NCI-H524 (cell line): ENCODE measurements at places on chromosomes 16 and 17.

DNA sequence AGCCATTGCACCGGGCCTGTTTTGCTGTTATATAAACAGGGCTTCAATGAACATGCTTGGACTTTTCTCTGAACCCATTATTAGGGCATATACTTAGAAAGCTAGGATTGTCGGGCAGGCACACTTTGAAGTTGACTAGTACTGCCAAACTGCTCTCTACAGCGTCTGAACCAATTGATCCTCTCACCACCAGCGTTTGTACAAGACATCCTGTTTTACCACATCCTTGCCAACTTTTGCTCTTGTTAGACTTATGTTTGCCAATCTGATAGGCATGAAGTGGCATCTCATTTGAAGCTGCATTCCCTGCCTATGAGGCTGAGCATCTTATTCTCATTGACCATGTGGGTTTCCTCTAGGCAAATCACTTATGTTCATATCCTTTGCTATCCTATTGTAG lies 7.4 kb upstream of the PPP1R9B start:
- no peak for DNase-seq

DNA sequence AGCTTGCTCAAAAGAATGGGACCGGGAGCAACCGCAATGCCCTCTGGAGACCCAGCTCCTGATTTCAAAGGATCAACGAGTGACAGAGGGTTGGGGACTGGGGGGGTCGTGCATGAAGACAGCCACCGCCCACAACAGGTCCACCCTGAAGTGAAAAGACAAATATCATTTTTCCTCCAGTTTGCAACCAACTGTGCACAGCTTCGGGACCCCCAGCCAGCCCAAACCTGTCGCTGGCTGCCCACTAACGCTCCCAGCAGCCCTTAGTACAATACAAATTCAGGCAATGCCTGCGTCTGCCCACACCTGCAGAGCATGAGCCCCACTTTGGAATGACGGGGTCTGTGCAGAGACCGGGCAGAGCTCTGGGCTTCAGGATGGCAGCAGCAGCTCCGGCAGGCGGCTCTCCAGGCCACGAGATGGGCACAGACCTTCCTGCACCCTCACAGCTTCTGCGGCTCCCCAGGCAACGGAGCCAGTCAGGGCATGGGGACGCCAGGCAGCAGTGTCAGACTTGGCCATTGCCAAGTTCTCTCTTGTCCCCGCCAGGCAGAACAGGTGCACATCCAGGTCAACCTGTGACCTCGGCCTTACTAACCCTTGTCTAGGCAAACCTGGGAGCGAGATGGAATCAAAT lies 60.1 kb downstream of the TBC1D16 start:
- no peak for DNase-seq

GRCh38 chr17:1192911-1193699 lies 13.3 kb upstream of the ABR start:
- no peak for DNase-seq

DNA sequence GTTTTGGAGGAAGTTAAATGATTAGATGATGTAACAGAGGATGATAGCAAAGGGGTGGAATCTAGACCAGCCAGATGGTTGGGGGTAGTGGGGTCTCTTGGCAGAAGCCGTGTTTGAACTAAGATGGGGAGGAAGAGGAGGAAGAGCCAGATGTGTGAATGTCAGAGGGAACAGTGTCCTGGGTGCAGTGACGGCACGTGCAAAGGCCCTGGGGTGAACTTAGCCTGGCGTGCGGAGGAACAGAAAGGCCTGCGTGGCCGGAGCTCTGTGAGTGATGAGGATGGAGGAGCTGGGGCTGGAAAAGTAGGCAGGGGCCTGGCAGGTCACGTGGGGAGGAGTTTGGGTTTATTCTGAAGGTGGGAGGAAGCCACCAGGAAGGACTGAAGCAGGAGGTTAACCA lies 26.4 kb upstream of the RMI2 start:
- DNase-seq = no peak

GRCh38 chr16:1332618-1333148 lies 762 bp upstream of the BAIAP3 start:
- DNase-seq = no peak

DNA sequence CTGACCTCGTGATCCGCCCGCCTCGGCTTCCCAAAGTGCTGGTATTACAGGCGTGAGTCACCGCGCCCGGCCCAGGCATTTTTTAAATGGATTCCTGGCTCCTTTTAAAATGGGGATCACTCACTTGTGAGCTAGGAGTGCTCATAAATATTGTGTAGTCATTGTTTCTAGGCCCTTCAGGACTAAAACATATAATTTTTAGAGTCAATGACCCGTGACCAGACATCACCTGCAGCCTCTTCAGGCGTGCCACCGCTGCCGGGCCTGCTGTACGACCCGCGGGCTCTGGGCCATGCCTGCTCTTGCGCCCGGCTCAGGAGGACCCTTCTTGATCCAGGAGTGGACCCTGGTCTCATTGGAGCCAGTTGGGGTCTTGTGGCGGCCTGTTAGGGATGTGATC lies 30.8 kb downstream of the EFCAB5 start:
- no peak for DNase-seq

GRCh38 chr17:68656666-68657065 lies 55.5 kb upstream of the FAM20A start:
- no peak for DNase-seq

DNA sequence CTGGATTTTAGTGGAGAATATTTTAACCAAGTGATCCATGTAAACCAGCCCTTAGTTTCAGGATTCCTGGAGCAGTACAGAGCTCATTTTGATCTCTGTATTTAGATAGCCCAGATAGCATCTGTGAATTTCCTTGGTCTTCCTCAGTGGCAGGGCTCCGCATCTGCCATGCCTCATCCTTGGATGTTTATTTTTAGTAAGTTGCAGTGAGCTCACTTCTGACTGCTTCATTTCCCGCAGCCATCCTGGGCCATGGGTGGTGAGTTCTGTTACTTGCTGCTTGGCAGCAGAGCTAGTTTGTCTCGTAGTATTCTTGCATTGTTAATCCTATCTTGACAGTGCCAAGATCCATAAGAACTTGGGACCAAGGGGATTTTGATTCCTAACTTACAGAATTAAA lies 33.7 kb downstream of the IST1 start:
- no peak for DNase-seq

- peak; percentile 55 for DNase-seq
Measured at GRCh38 chr17:77948690-77949114, 9.8 kb upstream of the TNRC6C start.

DNA sequence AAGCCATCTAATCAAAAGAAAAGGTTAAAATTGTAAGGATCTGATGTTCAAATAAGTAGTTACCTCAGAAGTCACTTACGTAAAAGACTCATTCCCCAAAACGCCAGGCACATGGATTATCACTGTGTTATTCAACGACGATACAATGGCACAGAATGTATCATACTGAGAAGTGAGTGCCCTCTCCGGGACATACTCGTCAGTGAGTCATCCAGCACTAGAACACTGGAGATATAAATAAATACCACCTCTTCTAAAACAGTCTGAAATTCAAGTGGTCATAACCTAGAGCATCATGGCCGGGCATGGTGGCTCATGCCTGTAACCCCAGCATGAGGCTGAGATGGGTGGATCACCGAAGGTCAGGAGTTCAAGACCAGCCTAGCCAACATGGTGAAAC lies 24.9 kb downstream of the USP31 start:
- no peak for DNase-seq

- DNase-seq = no peak
Measured at GRCh38 chr16:49399594-49400364, 26.2 kb downstream of the C16orf78 start.

- peak; percentile 20 for DNase-seq
Measured at GRCh38 chr16:86777381-86777946, 199.1 kb downstream of the FOXL1 start.

DNA sequence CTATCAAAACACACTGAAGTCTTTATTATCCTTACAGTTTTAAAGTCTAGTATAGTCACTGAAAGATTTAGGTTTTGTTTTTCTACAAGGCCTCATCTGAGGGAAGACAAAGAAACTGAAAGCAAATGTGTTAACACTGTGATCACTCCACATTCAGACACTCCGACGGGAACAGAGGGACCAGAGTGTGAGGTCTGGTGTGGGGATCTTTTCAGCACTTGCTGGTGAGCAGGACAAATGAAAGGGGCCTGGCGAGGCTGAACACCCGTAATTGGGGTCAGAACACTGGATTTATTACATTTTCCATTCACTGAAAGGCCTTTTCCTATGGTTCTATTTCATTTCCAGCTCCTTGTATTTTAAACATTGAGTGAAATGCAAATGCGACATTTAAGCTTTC lies 910.5 kb downstream of the CDH11 start:
- DNase-seq = no peak

GRCh38 chr17:72349491-72349995 lies 228.7 kb downstream of the SOX9 start:
- DNase-seq = no peak

GRCh38 chr16:86926181-86927094 lies 348.1 kb downstream of the FOXL1 start:
- DNase-seq = no peak

- no peak for DNase-seq
Measured at GRCh38 chr17:82269882-82270500, 3.5 kb downstream of the CSNK1D start.

- DNase-seq = no peak
Measured at GRCh38 chr17:21365016-21365415, 11.1 kb upstream of the KCNJ12 start.

GRCh38 chr16:24943471-24943870 lies 71.7 kb downstream of the ARHGAP17 start:
- no peak for DNase-seq

- peak; percentile 85 for DNase-seq
Measured at GRCh38 chr17:48148854-48149786, 41.6 kb downstream of the SNX11 start.

DNA sequence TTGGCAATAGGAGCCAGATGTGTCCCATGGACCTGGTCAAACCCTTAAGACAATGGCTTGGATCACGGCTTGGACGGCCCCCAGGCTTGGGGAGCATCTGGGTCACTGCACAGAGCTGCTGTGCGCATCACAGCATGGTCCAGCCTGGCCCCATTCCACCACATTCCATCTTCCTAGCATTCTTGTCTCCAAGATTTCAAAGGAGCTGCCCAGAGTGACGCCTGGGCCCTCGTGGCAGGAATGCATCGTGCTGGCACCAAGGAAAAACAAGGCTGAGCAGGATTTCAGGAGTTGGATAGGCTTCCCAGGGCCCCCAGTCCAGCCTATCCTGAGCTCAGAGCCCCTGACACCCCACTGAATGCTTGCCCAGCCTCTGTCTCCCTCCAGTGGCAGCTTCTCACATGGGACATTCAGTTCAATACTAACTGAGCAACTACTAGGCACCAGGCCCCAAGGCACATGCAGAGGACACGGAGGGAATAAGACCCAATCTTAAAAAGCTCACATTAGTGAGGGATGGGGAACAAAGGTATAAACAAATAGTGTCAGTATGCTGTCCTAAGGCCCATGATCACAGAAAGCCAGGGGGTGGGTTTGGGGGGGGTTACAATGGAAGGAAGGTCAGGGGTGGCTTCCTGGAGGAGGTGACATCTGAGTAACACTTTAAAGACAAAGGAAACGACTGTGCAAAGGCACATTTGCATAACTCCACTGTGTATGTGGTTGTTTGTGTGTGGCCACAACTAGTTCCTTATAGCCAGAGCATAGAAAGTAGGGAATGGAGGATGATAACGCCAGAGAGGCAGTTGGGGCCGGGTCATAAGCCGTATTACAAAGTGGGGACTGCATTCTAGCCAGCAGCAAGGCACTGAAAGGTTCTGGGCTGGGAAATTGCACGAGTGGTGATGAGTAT lies 34.1 kb downstream of the TK2 start:
- no peak for DNase-seq

DNA sequence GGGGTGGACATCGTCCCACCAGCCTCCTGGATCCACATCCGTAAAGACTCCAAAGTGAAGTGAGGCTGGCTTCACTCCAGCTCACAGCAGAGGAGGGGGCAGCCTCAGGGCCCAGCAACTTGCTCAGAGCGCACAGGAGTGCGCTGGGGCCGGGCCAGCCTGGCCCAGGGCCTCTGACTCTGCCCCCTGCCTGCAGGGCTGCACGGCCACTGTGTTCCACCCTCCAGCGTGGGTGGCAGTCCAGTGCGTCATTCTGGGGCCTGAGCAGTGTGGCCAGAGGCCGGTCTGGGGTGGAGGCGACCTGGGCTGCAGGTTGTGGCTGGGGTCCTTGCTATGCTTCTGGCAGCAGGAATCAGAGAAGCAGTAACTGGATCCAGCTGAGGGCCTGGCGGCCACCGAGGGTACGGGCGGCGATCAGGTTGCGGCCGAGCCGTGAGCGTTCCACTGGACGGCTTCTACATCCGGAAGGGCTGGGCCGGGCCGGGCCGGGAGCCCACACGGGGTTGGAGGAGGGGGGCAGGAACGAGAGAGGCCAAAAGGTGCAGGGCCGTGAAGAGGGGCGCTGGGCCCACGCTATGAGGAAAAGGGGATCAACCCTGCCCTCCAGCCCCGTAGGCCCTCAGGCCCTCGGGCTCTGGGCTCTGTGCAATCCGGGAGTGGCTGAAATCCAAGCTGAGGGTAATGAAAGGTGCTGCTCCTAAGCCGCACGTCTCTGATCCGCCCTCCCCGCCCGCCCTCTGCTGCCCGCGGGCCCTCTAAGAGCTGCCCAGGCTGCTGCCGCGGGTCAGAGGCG lies at the start of gene FSCN2:
Gene FSCN2, plus strand, starts transcription at position 787 of the 793 bp plus-strand sequence. CDS start 155 bp downstream, outside the sequence.
- peak; percentile 41 for DNase-seq

DNA sequence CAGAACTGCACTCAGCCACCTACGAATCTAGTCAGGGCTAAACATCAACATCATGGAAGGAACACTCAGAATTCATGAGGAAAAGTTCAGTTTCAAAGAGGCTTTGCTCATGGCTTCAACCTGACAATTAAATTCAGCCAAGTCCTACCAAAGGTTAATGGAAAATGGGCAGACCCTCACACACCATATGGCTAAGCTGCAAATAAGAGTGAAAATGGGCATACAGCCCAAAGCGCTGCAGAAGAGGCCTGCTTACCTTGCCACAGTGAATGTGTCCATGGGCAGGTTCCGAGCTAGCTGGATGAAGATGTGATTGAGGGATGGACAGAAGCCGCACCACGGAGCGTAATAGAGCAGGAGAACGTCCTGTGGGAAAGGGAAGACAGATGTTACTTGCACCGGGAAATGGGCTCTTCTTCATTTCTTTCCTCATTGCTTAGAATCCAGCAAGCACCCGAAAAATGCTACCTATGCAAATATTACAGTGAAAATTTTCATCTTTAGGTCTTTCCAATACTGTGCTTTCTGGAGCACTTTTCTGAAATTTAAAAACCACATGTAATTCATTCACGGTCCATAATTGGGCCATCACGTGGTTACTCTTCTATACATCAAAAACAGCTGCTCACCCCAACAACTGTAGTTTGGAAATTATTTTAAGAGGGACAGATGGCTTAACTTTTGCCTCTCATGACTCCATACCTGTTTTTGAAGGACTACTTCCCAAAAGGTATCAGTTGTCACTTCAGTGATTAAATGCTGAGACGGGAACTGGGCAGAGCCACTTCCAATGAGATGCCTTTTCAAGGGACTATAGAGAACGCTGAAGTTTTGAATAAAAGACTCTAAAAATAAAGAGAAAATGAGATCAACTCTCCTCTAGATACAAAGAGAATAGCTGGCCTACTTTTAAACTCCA lies 19.6 kb downstream of the SNN start:
- DNase-seq = peak; percentile 70
